ENCODE measurements at places on chromosomes 2 and 18.

DNA sequence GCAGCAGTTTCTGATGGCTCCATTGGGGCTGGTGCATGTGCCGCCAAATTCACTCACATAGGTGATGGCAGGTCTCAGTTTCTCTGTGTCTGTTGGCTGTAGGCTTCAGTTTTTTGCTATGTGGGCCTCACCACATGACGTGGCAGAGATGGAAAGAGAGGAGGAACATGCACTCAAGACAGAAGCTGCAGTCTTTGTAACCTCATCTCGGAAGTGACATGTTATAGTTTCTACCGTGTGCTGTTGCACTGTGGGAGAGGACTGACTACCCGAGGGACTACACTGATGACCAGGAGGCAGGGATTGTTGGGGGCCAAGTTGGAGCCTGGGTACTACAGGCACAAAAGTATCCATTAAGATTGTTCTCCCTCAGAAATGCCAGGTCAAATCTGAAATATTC is 9.2 kb upstream of the CNRIP1 start:
- no peak for DNase-seq

DNA sequence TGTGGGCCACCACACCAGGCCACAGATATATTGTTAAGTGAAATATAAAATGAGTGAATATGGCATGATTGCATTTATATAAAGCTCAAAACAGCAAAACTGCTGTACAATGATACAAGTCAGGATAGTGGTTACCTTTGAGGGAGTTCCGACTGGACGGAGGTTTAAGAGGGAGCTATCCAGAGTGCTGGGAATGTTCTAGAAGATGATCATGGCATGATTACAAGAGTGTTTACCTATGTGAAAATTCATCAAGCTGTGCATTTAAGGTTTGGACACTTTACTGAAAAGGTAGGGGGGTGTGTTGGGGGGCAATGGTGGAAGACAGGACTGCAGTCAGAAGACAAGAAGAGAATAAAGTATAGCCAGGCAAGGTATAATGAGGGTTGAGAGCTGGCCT is 201.4 kb downstream of the ZBTB7C start:
- no peak for DNase-seq

DNA sequence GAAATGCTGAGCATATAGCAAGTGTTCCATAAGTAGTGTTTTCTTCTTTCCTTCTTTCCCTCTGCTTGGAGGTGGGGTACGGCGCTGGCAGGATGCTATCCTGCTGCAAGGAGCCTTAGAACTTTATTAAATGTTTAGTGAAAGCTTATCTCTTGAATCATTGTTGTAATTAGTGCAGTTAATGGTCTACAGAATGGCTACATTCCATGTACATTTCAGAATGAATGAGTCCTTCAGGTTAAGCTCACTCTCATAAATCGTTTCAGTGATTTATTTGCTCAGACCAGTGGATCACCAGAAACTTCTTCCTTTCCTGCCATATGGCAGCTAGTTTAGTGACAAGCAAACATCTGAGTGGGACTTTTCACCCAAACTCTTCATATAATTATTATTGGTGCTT is 3.3 kb upstream of the YWHAQ start:
- no peak for DNase-seq

DNA sequence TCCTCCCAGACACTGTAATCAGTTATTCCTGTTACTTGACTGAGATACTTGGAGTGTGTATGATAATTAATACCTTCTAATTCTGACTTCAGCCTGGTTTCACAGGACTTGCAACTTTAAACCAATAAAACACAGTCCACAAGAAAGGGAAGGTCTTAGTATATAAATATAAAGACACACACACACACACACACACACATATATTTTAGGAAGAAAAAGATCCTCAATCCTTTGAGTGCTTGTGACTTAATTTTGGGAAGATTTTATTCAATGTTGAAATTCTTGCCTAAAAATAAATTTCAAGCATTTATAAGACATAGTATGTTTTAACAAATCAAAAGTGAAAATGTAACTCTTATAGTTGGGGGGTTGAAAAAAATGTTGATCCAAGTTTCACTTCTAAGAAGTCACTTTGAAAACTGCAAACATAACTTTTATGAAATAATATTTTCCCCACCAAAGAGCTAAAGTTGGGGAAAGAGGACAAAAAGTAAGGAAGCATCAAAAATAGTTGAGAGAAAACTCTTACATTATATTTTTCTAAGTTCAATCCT is 824 bp upstream of the VPS54 start:
- DNase-seq, result no peak

- DNase-seq, result no peak
These were observed 151.1 kb upstream of the MEIS1 start for GRCh38 chr2:66283787-66284186.

Measured in head of caudate nucleus (tissue), 42 donors.